ENCODE measurements at places on chromosomes 11 and 22. TPM values are rescaled to one million over a fixed set of nuclear protein-coding genes. Genes with fewer than 3 reads are reported as not detected.

Gene DNAJB7
- not detected for total RNA-seq

DNA sequence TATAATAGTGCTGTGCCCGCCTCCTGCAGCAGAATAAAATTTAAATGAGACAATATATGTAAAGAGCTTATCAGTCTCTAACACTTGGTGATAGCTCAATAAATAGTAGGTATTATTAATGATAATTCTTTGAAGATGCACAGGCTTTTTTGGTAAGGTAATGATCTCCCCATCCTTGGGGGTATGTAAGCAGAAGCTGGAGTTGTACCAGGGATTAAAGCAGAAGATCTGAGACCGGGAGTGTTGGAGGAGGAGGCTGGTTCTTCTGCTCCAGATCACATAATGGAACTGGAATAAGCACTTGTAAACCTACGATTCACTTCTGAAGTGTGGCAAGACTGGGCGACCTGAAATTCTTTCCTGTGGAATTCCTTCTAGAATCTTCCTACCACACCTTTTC is 8.4 kb downstream of the VSTM5 start:
- DNase-seq, result no peak
- no peak overlapping the region for H3K27ac ChIP-seq
- no peaks in the 10 kb centered on the region for H3K27me3 ChIP-seq
- no peaks in the 10 kb centered on the region for H3K36me3 ChIP-seq

DNA sequence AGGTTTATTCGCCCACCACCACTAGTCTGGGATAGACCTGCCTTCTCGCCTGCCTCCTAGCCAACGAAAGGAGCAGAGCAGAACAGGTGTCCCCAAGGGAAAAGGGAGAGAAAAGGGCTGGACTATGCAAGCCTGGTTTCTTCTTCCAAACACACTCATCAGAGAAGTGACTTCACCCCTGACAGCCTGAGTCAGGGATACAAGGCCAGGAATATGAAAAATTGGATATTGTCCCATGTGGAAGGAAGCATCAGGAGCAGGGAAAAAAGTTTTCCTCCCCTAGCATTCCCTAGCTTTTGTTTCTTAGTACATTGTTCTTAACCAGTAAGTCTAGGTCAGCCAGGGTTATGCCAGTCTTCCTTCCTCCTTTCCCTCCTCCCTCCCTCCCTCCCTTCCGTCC is 56.9 kb upstream of the TNRC6B start:
- H3K4me3 ChIP-seq, result no peak overlapping the region
- no peaks in the 10 kb centered on the region for H3K36me3 ChIP-seq
- H3K27ac ChIP-seq, result no peak overlapping the region
- no peak for DNase-seq
- no peaks in the 10 kb centered on the region for H3K4me1 ChIP-seq

DNA sequence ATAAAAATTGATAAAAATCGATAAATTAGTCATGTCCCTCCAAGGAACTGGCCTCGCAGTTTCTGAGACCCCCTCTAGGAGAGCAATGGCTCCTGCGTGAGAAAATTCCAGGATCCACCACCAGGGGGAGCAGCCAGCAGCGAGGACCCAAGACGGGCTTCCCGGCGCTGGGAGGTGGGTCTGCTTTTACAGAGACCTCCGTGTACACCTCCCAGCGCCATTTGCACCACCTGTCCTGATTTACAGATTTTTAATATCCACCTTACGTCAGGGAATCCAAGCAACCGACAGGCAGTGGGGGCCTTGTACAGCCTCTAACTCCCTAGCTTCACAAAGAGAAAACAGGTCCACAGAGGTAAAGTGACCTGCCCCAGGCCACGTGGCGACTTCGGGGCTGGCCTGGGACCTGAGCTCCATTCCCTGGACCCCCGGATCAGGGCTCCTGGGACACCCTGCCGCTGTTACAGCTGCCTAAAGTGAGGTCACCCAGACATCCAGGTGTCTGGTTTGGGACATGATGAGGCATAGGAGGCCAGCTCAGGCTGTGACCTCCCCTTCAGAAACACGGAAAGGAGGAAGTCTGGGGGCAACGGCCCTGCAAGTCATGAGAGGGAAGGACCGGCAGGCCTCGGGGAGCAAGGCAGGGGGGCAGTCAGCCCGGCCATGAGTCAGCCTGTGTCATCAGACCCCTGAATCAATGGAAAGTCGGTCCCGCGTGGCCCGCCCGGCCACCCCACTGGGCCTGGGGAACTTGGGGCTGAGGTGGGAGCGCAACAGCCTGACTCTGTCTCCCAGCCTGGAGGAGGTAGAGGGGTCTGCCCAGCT is 3.5 kb downstream of the OSM start:
- DNase-seq, result peak; percentile 69
- peaks cover 11% of the 10 kb centered on the region for H3K4me1 ChIP-seq
- H3K4me3 ChIP-seq, result peak overlapping the region; percentile 35
- no peaks in the 10 kb centered on the region for H3K27me3 ChIP-seq
- H3K36me3 ChIP-seq, result no peaks in the 10 kb centered on the region

DNA sequence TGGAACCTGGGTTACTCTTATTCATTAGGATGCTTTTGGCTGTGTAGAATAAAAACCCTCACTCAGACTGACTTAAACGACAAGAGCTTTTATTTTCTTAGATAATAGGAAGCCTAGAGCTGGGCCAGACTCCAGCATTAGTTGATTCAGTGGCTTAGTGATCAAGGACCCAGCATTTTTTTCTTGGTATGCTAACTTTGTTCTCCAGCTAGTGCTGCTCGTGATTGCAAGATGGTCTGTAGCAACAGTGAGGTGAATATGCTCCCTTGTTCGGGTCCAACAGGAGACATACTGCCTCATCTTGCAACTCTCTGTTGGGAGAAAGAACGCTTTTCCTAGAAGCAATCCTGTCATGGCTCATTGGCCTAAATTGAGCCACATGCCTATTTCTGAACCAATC is 33.4 kb downstream of the INSC start:
- H3K27me3 ChIP-seq, result no peaks in the 10 kb centered on the region
- H3K4me1 ChIP-seq, result peaks cover 11% of the 10 kb centered on the region
- H3K27ac ChIP-seq, result no peak overlapping the region
- H3K4me3 ChIP-seq, result no peak overlapping the region
- no peak for DNase-seq
